Activated T-helper 1 cell treated with anti-CD3 and anti-CD28 coated beads, Interleukin-2, amount 50 U/mL, for 16 hours (primary cell): ENCODE measurements at places on chromosomes 7 and 10.

DNA sequence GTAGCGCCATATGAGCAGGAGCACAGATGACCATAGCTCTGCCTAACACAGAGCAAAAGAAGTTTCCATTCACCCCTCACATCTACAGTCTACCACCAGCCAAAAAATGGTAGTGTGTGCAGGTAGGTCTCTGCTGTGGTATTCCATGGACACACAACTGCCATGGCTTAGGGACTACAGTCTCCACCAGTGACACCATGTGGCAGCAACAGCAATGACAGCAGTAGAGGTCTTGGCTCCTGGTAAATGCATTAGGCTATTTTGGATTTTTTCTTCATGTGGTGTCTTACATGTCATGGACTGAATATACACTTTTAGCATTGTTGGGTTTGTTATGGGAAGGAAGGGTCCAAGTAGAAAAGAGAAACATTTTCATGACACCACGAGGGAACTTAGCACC lies 70.1 kb upstream of the CABCOCO1 start:
- no peak for DNase-seq

DNA sequence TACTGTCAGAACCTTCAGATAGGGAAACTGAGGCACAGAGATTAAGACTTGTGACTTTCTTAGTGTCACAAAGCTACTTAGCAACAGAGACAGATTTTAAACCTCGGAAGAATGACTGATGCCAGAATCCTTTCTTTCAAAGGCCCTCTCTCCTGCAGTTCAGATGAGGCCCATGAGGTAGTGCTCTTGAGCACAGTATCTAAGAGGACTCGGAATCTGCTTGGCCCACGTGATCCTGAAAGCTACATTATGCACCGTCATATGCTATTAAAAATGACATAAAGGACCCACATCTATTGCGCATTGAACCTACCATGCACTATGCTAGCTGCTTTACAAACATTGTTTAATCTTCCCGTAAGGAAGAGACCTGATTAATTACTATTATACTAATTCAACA lies 355.9 kb downstream of the SFMBT2 start:
- no peak for DNase-seq

DNA sequence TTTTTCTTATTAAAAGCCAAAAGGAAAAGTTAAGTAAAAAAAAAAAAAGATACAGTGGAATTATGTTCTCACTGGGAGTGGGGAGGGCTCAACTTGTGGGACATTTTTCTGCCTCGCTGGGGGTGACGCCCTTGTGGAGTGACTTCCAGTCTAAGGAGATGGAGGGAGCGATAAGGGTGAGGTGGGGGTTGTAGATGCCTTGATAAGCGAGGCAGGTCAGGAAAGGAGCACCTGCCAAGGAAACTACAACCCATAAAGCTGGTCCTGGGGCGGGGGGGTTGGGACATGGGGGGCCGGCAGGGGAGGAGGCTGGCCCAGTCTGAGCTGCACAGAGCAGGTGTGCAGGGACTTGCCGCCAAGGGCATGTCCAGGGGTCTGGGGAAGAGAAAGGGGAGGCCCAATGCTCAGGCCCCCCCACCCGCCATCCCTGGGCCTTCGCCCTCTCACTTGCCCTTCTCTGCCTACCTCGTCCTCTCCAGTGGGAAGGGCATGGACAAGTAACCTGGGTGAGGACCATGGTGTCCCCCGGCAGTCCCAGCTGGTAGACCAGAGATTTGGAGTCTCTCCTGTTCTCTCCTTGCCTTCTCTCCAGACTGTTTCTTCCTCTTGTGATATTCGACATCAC lies 2.5 kb upstream of the TRPV5 start:
- no peak for DNase-seq

GRCh38 chr7:26208040-26208439 lies 6.5 kb downstream of the CBX3 start:
- no peak for DNase-seq

GRCh38 chr7:51288896-51289622 lies 27.6 kb downstream of the COBL start:
- no peak for DNase-seq

GRCh38 chr7:44218418-44219201 lies 17.8 kb downstream of the YKT6 start:
- no peak for DNase-seq

GRCh38 chr10:5832946-5833345 lies 19.7 kb upstream of the GDI2 start:
- DNase-seq: no peak

- DNase-seq: no peak
Observed at GRCh38 chr7:124205526-124205925, 172.7 kb upstream of the TMEM229A start.

DNA sequence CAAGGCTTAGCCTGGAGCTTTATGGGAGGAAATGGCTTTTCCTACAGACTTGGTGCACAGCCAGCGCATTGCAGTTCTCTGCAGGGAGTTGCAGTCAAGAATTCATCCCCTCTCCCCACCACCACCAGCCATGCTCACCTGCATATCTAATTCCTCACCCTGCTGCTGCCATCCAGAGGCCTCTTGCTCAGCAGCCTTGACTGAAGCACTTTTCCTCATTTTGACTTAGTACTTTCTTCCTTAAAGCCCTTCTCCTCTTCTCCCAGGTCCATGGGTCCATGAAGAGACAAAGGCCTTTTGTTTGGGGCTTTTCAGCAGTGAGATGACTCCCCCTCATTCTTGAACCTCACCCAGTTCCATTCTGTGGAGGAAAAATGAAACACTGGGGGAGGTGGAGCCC lies 39.7 kb upstream of the GPR141 start:
- DNase-seq: no peak

- no peak for DNase-seq
Observed at GRCh38 chr10:128173386-128173785, 47.2 kb upstream of the MKI67 start.

- no peak for DNase-seq
Observed at GRCh38 chr7:28806841-28807240, 151.3 kb downstream of the TRIL start.

GRCh38 chr7:135597926-135598305 lies 40.2 kb downstream of the NUP205 start:
- no peak for DNase-seq

- DNase-seq: no peak
Observed at GRCh38 chr10:86599729-86600128, 54.6 kb upstream of the OPN4 start.

DNA sequence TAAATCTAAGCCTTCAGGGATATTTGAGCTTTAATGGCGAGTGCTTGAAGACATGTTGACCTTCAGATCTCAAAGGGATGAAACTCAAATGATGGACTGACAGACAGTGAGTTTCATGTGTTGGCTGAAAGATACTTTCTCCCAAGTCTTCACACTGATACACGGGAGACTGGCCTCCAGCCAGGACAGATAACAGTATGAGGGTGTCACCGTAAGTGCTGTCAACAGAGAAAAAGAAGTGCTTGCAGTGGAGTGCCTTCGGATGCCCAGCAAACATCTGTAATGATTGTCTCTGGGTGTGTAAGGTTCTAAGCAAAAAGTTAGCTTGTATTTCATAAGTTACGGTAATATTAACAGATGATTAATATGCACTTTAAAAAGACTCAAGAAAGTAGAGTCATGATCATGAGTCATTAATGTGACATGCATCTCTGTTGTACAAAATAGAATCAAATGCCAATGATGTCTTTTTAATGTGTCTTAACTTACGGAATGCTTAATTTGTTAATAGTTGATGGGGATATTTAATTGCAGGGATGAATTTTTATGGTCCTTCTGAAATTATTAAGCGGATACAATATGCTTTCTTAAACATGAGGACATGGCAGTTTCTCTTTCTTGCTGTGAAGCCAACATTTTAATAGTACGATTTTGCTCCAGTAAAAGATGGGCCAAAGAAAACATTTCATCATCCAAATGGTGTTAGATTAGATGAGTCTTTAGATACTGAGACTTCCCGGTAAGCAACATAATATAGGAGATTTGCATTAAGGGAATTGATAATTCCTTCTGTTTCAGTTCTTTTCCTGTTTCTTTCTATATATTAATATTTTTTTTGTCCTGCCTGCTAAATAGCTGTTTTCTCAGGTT lies 292.5 kb downstream of the GALNT17 start:
- no peak for DNase-seq

GRCh38 chr10:80506189-80506575 lies 31.5 kb upstream of the SH2D4B start:
- no peak for DNase-seq

DNA sequence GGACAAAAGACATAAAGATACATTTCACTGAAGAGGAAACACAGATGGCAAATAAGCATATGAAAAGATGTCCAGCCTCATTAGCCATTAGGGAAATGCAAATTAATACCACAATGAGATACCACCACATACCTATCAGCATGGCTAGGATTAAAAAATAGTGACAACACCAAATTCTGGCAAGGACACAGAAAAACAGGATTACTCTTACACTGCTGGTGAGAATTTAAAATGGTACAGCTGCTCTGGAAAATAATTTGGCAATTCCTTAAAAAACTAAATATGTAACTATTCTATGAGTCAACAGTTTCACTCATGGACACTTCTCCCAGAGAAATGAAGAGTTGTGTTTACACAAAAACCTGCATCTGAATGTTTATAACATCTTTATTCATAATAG lies 121.1 kb downstream of the C10orf90 start:
- DNase-seq: no peak

GRCh38 chr10:89526358-89526757 lies 9.0 kb downstream of the SLC16A12 start:
- DNase-seq: no peak

GRCh38 chr10:89518108-89518507 lies 17.3 kb downstream of the SLC16A12 start:
- no peak for DNase-seq

DNA sequence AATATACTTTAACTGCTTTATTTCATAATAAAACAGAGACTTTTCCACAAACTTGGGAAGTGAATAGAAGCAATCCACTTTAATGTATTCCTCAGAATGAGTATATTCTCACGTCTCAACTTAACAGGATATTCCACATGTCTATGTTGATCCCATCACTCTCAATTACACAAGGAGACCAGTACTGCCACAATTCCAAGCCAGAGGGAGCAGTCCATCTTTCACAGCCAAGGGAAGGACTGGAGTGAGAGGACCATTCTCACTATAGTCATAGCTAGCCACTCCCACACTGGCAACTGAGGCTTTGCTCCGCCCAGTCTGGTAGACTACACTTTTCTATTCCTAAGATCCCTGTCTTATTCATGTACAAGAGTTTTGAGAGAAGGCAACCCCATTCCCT lies 553.9 kb downstream of the CNTNAP2 start:
- no peak for DNase-seq

GRCh38 chr7:73443548-73444255 lies 10.1 kb downstream of the FZD9 start:
- no peak for DNase-seq

DNA sequence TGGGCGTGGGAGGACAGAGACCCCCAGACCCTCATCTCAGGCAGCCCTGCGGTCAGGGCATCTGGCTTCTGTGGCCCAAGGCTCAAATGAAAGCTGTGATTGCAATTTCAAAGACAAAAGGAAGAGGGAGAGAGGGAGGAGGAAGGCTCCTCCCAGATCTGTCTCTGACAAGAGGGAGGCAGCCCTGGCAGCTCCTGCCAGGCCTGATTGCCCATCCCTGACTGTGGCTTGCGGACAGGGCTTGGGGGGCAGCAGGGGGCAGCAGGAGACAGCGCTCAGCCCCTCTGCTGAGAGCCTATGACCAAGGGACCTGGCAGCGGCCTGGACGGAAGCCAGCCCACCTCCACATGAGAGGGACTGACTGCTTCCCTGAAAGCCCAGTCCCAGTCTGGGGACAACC lies 91.8 kb downstream of the PTPRN2 start:
- DNase-seq: no peak

- DNase-seq: no peak
Observed at GRCh38 chr10:11853468-11853867, 30.3 kb downstream of the PROSER2 start.

- DNase-seq: no peak
Observed at GRCh38 chr7:2687338-2687869, 598 bp upstream of the AMZ1 start.

DNA sequence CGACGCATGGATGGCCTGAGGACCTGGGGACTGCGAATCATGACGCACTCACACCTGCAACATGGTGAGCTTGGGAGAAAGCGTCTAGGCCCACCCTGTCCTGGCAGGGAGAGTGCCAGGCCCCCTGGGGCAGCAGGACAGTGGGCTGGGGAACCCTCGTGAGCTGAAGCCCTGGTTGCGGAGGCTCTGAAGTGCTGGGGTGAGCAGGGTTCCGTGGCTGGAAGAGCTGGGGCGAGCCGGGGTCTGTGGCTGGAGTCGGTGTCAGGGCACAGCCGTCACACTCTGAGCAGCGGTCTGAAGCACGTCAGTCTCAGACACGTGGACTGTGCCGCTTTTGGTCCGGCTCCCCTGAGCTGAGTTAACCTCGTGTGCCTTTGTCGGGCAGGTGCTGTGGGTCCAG lies 4.7 kb downstream of the SUN1 start:
- DNase-seq: no peak

- DNase-seq: no peak
Observed at GRCh38 chr10:34185998-34186397, 629.1 kb downstream of the PARD3 start.

DNA sequence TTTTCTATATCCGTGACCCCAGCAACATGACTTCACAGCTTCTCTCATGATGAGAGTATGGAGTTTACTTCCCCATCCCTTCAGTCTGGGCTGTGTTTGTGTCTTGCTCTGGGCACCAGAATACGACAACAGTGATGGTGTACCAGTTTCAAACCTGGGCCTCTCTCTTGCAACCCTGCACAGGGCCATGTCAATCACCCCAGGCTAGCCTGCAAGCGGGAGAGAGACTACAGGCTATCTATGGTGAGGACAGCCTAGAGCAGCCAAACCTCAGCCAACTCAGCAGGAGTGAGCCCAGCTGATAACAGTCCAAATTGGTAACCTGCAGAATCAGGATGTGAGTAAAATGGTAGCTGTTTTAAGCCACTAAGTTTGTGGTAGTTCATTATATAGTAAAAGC lies 235.8 kb downstream of the CHCHD3 start:
- no peak for DNase-seq

DNA sequence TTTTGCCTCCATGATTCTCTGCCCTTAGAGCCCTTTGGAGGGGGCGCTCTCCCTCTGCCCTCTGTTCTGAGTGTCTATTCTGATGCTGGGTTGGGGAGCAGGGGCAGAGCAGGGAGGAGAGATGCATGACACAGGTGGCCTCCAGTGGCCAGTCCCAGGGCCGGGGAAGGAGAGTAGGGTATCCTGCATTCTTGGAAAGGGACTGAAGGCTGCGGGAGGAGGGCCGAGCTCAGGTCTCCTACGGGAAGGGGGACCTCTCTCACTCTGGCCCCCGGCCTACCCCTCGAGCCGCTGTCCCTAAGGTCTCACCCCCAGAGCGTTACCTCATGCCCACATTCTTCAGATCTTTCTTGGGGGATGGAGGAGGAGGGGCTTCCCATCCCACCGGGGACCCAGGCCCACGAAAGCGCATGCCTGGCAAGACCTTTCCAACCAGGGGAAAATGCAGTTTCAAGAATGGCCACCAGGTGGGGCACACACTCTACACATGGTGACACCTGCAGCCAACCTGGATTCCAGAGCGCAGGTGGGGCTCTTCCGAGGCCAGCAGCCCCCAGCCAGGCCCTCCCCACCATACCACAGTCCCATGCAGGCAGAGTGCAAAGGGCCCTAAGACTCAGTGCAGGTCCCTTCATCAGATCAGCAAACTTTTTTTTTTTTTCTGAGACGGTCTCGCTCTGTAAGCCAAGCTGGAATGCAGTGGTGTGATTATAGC lies 86.4 kb downstream of the MYL10 start:
- DNase-seq: peak; percentile 71

- no peak for DNase-seq
Observed at GRCh38 chr7:78020874-78021249, 222.3 kb downstream of the PHTF2 start.
